Activated T-helper 1 cell treated with Interleukin-2 at 50 U/mL for 16 hours (primary cell): ENCODE measurements at places on chromosomes 5 and 9.

GRCh38 chr5:123091298-123092222 lies 2.5 kb downstream of the PRDM6 start:
- DNase-seq: no peak

DNA sequence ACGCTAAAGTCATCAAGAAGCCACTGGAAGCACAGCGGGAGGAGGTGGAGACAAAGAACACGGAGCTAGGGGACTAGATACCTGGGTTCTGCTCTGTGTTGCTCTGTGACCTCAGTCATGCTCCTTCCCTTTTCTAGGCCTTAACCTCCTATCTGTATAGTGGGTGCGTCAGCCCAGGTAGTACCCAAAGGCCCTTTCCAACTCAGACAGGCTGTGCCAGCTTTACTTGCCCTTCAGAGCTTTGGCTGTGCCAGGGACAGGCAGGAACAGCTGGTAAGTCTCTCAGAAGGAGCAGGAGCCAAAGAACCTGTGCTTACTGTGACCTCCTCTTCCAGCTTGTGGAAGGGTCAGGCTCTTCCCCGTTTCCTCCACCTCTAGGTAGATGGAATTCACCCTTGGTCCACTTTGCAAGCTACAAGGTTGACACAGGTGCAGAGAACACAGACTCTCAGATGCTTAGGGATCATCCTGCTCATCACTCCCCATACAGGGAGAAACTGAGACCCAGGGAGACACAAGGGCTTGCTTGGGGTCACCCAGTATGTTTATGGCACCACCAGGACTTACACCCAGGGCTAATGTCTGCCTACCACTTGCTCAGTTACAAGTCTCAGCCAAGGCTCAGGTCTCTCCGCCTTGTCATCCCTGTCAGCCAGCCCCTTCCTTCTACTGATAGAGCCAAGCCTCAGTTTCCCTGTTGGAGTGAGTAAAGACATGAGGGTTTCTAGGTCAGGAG lies 1.7 kb downstream of the CCDC69 start:
- DNase-seq: no peak

DNA sequence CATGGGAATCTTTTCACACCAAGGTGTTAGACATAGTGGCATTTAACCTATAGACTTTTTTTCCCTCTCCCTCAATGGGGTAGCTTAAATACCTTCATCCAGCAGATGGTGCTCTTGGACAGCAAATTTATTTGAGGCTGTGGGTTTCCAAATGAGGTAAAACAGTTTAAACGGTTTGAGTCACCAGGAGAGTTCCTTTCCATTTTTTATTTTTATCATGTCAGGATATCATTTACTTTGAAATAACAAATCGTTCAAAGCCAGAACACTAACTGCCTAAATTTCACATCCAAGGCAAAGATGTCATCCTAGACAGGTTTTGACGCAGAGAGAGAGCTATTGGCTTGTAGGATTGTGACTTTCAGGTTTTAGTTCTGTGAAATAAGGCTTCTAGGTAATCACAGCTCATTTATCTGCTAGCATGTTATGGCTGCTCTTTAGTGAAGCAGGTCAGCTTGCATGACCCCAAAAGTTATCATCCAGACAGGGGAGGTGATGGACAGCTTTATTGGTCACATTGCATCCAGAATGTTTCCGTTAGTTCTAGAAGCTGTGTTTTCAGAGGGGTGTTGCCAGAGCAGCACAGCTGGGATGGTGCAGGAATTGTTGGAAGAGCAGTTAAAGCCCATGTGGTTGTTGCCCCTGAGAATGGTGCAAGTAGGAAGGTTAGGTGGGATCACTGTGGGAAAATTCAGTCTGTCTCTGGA lies 69.8 kb downstream of the KDM4C start:
- DNase-seq: no peak

DNA sequence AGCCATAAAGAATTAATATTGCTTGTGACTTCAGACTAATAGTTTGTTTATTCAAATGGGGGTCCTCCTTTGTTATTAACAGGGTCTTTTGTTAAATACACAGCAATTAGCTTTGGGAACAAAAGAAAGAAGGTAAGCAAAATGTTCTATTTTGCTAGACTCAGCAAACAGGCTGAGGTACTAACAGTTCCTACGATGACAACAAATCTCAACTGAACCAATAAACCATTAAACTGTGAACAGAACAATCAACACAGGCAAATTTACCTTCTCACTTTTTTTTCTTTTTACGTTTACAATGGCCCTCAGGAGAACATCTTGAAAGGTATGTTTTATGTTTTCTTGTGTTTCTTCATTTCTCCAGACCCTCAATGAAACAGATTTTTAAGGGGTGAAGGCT lies 207.2 kb downstream of the NFIB start:
- DNase-seq: no peak

DNA sequence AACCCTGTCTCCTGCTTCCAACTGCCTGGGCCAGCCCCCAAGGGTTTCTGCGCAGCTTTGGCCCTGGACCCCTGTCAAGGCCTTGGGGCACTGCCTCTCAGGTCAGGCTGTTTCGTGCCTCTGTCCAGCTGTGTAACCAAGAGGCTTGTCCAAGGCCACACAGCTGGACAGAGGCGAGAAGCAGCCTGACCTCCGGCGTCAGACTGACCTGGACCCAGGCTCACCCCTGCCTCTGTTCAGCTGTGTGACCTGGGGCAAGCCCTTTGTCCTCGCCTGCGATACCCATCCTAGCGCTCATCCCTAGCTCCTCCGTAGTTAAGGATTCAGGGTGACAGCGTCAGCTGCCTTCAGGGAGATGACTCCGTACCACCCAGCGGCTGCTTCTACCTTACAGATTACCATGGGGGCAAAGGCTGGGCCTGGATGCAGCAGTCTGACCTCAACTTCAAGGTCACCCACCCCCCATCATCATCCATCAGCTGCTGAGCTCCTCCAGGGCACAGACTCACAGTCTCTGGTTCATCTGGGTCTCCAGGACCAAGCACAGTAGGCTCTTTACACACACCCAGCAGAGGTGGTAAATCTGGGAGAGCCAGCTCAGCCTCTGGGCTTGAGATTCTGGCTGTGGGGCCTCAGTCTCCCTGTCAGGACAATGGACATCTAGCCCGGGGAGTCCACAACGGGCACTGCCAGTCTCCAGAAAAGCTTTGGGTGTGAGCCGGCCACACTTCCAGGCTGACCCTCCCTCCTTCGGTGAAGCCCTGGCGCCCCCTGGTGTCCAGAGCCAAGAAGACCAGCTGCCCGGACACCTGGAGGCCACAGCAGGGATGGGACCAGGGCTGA lies 7.9 kb downstream of the AK1 start:
- peak; percentile 57 for DNase-seq

DNA sequence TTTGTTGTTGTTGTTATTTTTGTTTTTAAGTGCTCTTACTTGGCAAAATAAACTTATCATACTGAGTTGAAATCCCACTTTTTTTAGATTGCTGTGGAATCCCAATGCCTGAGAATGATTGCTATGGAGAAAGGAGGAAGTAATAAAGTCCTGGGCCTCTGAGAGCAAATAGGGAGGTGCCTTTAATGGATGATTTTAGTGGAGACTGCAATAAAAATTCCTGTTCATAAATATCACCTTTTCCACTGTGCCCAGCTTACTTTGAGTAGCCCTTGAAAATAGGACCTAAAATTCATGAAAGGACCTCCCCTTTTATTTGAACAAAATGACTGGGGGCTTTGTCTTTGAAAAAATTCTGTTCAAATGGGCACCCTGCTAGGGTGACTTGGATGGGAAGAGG lies 21.8 kb upstream of the ANKH start:
- no peak for DNase-seq

DNA sequence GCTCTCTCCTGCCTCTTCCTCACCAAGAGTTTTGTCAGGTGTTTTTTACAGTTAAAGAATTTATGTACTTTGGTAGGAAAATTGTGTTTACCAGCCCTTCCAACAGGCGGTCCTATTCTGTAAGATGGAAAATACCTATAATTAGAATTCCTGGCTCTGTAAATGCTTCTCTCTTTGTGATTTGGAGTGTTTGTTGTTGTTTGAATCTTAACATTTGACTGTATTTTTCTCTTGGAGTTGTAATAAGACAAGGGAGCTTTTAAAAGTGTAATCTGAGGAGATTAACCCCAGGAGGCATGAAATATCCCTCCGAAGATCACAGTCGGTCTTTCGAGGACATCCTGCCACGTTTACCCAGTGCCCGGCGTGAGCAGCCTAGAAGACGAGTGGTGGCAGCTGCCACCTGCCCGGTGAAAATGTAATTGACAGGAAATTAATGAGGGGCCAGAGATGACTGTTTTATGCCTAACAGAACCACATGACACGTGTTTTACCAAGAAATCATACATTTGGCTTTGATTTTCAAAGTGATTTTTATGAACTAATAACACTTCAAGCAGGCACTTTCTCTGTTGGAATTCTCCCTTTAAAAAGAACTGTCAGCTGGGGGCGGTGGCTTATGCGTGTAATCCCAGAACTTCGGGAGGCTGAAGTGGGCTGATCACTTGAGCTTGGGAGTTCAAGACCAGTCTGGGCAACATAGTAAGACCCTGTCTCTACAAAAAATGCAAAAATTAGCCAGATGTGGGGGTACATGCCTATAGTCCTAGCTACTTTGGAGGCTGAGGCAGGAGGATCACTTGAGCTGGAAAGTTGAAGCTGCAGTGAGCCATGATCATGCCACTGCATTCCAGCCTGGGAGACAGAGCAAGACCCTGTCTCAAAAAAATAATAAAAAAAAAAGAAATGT lies 20.0 kb downstream of the ANKRD33B start:
- no peak for DNase-seq

GRCh38 chr9:76438841-76439588 lies 20.0 kb upstream of the GCNT1 start:
- no peak for DNase-seq

GRCh38 chr5:113900816-113901215 lies 387.3 kb downstream of the YTHDC2 start:
- no peak for DNase-seq

DNA sequence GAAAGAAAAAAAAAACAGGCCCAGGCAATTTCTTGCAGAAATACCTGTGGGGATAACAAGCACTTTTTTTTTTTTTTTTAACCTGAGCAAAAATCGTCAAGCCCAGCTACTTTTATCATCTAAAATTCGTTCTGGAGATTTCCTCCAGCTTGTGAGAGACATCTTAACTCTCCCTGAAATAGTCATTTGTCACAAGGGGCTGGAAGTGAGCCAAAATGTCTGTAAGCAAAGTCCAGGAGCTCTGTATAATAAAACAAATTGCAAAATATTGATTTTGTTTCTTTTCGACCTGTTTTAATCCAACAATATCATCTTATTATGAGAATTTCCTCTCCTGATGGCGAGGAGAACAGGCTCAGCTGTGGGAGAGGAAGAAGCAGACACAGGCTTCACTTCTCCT lies 168.4 kb downstream of the TTLL11 start:
- DNase-seq: no peak

GRCh38 chr5:67842806-67843205 lies 372.8 kb upstream of the PIK3R1 start:
- no peak for DNase-seq

- no peak for DNase-seq
Observed at GRCh38 chr9:132006677-132007370, 72.8 kb downstream of the MED27 start.

- no peak for DNase-seq
Observed at GRCh38 chr5:36689225-36689624, 82.8 kb downstream of the SLC1A3 start.

GRCh38 chr9:137299938-137300337 lies 2.1 kb downstream of the NRARP start:
- no peak for DNase-seq

GRCh38 chr5:29697785-29698414 lies 1495.6 kb upstream of the CDH6 start:
- no peak for DNase-seq

- DNase-seq: no peak
Observed at GRCh38 chr5:110338341-110339083, 388.0 kb downstream of the TMEM232 start.

- no peak for DNase-seq
Observed at GRCh38 chr5:13994621-13995253, 50.2 kb upstream of the DNAH5 start.

GRCh38 chr5:142540922-142541422 lies 144.9 kb downstream of the FGF1 start:
- no peak for DNase-seq

GRCh38 chr5:91311697-91312501 lies 71.2 kb downstream of the ARRDC3 start:
- DNase-seq: peak; percentile 55

GRCh38 chr5:149837680-149838269 lies 106.8 kb downstream of the PDE6A start:
- DNase-seq: no peak

GRCh38 chr9:21837501-21837900 lies 35.1 kb downstream of the MTAP start:
- no peak for DNase-seq

- DNase-seq: no peak
Observed at GRCh38 chr5:54832858-54833257, 152.5 kb downstream of the ESM1 start.

DNA sequence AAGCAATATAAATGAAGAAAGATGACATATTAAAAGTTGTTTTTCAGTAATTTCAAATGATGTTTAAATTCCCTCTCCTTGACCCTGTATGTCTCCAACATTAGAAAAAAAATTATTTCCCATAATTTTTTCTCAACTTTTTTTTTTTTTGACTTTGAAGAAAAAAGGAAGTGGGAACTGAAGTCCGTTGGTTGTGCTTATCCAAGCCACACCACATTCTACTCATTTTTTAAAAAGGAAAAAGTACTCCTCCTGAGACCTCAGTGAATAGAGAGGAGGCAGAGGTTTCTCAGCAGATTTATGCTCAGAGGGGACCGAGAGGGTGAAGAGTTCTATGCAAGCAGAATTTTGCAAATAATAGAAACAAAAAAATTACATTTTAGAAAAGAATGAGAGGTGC lies 123.3 kb downstream of the PCSK5 start:
- DNase-seq: no peak

DNA sequence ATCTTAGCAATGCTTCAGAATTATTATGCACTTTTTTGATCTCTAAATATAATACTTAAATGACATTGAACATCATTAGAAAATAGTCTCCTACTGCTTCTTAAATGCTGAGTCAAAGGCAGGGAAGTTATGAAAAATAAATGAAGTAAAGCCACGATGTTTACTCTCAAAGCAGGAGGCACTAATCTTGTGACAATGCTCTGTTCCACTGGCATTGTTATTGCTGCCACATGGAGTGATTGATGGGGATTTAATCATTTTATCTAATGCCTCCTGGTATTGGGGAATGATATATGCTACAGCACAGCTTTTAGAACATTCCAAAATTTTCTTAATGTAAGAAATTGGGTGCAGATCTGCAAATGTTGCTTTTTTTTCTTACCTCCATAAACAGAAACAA lies 1655.4 kb upstream of the NUDT12 start:
- DNase-seq: no peak

DNA sequence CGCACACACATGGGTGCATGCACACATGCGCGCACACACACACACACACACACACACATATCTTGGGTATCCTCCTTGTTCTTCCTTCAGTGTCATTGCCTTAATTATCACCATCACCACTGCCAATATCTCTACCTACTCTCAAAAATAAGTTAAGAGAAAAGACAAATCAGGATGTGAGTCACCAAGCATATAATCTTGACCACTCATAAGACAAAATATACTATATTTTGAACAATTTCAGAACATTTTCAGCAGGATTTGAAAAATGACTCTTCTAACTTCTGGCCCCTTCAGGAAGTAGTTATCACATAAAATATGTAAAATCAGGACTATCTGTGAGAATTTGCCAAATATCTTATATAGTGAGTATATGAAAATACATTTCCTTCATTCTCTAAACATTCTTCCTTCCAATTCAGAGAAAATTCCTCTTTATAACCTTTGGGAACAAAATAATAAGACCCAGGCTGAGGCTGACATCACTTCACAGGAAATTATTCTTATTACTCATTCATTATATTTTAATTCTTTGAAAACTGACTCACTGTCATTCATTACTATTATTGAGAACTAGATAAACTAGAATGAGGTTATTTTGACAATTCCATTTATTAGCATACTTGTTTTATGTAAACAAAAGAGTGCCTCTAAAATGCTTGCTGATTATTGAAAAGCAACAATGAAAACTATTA lies 772.0 kb upstream of the ACO1 start:
- no peak for DNase-seq
